ENCODE measurements at places on chromosomes 13 and 19.
A peak's percentile ranks its signal among the peaks of the same experiment; 100 is the strongest.

DNA sequence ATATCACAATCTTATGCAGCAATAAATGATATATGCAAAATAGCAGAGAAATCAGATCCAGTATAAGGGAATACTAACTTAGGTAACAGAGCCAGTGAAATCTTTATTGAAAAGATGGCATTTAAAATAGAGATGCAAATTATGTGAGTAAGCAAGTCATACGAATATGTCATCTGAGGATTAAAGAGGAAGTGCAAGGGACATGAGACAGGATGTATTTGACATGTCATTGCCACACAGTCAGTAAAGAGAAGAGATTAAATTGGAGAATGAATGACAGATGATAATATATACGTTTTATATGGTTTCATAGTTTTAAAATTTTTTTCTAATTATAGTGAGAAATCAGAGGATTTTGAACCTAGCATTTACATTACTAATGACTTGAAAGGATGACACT, 426.4 kb downstream of the SLITRK5 start:
- no peak for DNase-seq

DNA sequence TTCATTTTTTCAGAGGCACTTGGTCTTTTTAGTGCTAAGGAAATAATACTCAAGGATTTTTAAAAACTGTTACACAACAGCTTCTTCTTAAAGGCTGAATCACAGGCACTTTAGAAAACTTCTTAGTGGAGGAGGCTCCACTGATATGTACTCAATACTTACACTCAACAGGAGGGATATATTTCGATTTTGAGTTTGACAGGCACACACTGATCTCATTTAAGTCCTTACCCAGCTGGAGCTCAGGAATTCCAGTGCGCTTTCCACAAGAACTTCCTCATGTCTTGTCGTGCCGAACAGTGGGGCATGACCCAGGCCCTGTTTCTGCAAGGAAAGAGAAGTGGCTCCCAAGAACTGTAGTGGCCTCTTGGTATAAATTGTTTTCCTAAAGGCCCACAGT, 103.8 kb downstream of the RGCC start:
- DNase-seq: no peak

GRCh38 chr13:52862358-52863206, 14.1 kb upstream of the PCDH8 start:
- no peak for DNase-seq

- DNase-seq: no peak
Measured at GRCh38 chr19:29475469-29475868, 50.3 kb upstream of the VSTM2B start.

GRCh38 chr19:32337084-32337808, 8.2 kb upstream of the ZNF507 start:
- no peak for DNase-seq

- no peak for DNase-seq
Measured at GRCh38 chr13:28636069-28636468, 22.9 kb upstream of the POMP start.

DNA sequence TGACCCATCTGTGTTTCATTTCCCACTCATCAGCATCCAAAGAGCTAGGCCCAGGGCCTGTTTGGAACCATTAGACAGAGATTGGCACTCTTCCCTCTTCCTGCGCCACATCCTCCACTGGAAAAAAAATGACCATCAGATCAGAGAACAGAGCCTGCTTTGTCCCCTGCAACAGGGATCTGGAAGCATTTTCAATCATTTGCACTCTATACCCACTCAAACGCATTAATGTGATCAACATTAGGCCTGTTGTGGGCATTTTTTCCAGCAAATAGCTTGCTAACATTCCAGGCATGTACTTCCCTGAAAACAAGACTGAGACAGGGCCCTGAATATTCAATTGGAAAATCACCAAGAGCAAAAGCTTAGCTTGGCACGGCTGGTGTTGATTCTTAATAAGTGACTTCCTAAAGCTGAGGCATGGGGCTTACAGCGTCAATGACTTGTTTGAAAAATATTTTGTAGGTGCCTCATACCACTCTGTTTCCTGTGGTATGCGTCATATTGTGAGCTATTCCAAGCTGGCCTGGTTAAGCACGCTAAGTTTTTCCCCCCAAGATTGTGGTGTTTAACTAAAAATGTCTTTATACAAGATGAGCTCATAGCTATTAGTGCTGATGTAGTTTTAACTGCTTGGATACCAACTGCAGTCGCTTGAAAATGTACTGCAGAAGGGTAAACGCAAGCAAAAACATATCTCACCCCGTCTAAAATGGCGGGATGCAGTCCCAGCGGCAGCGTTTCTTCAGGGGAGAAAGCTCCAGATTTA, 404.4 kb downstream of the SPRY2 start:
- DNase-seq: no peak

DNA sequence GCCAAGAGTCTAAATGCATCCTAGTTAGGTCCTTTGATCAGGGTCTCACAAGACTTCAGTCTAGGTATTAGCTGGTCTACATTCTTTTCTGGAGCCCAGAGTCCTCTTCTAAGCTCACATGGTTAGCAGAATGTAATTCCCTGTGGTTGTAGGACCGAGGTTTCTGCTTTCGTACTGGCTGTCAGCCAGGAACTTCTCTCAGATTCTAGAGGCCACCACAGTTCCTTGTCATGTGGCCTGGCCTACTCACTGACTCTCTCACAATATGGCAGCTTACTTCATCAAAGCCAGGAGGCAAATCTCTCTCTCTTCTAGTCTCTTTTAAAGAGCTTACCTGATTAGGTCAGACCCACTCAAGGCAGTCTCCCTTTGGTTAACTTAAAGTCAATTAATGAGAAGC, 82.9 kb downstream of the POU4F1 start:
- no peak for DNase-seq

DNA sequence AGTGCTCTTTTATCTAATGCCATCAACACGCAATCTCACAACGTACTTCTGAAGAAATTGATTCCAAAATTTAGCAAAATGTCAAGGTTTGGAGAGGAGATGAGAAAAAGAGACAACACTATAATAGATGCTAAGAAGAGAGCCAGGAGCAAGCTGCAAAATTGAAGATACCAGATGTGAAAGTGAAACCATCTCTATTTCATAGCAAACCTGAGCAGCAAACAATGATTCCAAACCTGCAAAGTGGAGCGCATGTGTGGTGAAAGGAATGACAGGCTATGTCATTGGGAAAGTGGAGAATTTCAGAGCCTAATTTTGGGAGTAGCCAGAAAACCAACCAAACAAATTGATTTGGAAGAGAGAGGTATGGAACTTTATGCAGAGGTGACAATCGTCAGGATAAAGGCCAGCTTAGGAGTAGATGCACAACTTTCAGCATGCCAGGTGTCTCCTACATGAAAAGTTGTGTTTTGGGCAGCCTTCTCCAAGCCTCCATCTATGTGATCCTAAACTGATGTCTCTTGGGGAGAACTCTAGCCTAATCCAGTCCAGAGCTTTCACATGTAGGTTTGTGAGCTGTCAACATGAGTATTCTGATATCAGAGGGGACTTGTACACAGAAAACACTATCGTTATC, 158.4 kb upstream of the FNDC3A start:
- no peak for DNase-seq

DNA sequence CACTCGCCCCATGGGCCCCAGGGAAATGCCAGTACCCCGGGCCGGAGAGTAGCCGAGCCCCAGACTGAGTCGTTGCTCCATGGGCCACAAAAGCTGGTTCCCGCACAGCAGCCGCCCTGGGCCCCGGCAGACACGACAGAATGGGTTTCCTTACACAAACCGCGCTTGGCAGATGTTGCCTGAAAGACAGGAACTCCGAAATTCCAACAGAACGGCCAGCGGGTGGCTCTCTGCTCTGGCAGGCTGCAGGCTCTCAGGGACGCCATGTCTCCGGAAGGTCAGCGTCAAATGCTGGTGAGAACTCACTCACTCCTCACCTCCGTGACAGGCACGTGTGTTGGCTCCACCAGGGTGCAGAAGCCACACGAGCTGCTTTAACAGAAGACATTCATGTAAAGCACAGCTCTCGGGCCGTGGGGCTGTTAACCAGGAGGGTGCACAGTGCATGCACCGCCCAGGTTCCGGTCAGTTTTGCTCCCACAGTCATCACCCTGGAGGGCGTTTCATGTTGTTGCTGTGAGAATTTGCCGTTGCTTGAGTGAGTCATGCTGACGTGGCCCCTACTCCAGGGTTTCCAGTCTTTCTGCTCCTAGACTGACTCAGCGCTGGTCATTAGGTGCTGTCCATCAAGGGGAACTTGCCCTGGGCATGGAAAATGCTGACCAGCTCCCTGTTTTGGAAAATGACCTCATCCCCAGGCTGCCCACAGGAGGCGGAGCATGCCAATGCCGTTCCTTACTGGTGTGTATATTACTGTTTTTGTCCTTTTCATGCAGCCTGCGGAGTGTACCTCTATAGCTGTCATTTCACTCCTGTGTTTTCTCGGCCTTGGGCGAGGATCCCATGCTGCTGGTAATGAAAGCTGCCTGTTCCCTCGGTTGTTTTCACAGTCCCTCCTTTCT, 44.8 kb downstream of the ANKRD10 start:
- DNase-seq: peak; percentile 71

- DNase-seq: no peak
Measured at GRCh38 chr19:15378534-15379082, 979 bp downstream of the AKAP8 start.

DNA sequence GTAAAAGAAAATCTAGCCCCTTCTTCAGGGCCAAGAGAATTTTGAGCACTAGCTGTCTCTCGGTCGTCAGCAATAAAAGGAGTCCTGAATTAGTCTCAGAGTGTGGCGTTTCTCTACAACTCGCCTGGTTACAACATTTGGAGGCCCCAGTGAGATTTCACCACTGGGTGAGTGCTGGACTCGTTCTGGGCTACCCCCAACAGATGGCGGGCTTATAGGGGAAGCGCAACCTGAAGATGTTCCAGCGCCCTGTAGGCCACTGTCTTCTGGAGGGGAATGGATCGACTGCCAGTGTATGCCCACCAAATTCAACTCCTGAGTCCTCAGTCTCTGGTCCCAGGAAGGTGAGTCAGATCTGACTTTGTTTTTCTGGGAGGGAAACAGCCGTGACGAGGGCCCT, 11.7 kb upstream of the ZNF181 start:
- DNase-seq: no peak

- no peak for DNase-seq
Measured at GRCh38 chr19:2680808-2681207, 21.7 kb downstream of the GNG7 start.

DNA sequence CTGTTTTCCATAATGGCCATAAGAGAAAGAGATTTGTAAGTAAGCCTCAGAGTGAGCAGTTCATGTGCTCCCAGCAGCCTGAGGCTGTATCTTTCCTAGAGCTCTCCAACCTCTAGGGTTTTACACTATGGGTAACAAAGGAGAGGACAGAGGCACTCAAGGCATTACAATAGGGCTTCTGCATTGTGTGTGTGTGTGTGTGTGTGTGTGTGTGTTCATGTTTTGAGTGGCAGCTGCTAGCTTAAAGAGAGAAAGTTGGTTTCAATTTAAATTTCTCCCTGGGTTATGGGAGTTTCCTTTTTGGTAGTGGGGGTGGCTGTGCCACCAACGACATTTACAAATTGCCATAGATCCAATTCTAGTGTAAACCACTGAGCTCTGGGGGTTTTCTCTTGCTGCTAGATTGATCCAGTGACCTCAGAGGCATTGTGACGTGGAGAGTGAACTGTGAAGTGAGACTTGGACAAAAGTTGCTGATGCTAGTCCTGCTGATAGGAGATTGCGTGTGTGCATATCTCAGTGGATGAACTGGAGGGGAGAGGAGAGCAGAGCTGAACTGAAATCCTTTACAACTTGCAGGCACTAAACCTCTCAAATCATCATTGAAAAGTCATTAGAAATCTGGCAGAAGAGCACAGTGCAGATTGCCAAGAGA, 67.2 kb upstream of the OLFM4 start:
- DNase-seq: no peak

- DNase-seq: no peak
Measured at GRCh38 chr13:98110749-98111148, 32.1 kb upstream of the FARP1 start.

Data from DMS153 (cell line).